ENCODE measurements at places on chromosomes 6 and 20.

DNA sequence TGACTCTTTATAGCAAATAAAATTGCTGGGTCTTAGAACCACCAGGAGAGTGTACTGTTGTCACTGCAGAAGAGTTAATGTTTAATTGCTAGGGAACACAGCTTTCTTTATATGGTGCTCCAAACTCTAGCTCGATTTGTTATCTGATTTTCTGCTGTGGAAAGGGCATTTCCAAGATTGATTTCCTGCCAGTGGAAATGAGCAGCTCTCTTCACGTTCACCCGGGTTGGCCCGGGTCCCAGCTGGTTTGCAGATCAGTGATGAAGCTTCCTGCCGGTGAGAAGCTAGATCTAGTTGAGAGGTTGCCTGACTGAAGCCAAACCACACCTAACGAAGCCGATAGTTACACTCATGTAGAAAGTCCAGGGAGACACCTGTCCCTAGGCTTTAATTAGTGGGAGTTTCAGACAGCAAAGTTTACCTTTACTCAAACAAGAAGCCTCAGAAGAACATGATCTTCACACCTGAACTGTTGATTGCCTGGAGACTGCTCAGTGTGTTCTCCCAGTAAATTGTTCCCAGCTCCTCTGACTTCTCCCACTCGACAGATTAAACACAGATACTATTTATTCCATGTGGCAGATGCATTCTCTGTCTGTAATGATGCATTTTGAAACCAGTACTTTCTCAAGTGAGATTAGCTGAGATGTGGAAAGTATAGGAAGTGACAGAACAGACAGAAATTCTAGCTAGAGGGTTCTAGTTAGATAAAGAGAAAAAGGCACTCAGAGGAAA is 27.8 kb downstream of the PAQR8 start:
- no peak for DNase-seq

GRCh38 chr6:27096834-27097511 is 150.5 kb upstream of the PRSS16 start:
- peak; percentile 56 for DNase-seq

- no peak for DNase-seq
Measured at GRCh38 chr6:999552-999951, 306.6 kb upstream of the EXOC2 start.

- no peak for DNase-seq
Measured at GRCh38 chr6:142784344-142784743, 160.6 kb downstream of the HIVEP2 start.

DNA sequence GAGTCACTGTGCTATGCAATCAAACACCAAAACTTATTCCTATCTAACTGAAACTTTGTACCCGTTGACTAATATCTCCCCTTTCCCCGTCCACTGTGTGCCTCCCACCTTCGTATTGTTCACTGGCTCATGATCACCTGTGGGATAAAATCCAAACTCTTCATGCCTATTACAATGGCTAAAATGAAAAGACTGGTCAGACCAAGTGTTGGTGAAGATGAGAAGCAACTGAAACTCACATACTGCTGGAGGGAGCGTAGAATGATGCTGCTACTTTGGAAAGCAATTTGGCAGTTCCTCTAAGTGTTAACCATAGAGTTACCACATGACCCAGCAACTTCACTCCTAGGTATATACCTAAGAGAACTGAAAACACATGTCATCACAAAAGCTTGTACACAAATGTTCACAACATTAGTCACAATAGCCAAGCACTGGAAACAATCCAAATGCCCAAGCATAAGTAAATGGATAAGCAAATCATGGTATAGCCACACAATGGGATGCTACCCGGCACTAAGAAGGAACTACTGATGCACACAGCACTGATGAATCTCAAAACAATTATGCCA is 13.1 kb downstream of the RPS10 start:
- no peak for DNase-seq

Data from AG08396 (cell line).